Vagina (tissue), 2 donors: ENCODE measurements at places on chromosomes 12 and 14. TPM values are rescaled to one million over a fixed set of nuclear protein-coding genes. Genes with fewer than 3 reads are reported as not detected.

DNA sequence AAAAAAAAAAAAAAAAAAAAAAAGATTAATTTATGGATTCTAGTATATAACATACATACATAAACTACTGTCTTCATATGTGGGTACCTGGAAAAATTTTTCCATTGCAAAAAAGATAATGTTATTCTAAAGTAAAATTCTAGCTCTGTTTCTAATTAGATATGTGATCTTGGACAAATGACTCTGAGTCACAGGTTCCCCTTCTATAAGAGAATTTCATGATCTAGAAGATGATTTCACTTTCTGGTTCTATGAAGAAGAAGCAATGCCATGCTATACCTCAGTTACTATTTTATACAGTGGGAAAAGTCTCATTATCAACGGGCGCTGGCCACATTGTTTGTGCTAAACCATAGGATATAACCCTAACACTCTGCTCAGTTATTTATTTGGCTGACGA, 351.3 kb downstream of the ZFP36L1 start:
- DNase-seq = no peak
- no peak overlapping the region for H3K4me3 ChIP-seq
- no peak overlapping the region for H3K27ac ChIP-seq
- peaks cover 36% of the 10 kb centered on the region for H3K4me1 ChIP-seq
- H3K27me3 ChIP-seq = no peaks in the 10 kb centered on the region
- H3K36me3 ChIP-seq = no peaks in the 10 kb centered on the region

GRCh38 chr12:27924350-27925135, 48.0 kb downstream of the PTHLH start:
- H3K27ac ChIP-seq = no peak overlapping the region
- no peaks in the 10 kb centered on the region for H3K4me1 ChIP-seq
- H3K36me3 ChIP-seq = no peaks in the 10 kb centered on the region

DNA sequence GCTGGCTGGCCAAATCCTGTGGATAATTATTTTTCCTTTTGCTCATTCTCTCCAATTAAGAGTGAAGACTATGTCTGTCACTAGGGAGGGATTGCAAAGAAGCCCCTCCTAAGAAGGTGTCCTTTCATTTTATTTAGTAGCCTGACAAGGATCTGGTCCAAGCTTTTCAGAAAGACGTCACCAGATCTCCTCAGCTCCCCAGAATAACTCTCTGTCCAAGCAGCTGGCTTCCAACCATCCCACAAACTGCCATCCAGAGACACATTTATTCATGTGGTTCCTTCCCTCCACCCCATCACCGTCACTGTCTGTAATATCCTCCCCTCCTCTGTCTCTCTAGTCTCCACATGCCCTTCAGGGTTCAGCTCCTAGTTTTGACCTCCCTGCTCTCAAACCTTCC, 69.9 kb downstream of the PPM1H start:
- no peak for DNase-seq
- H3K27me3 ChIP-seq = no peaks in the 10 kb centered on the region
- no peaks in the 10 kb centered on the region for H3K4me1 ChIP-seq
- H3K36me3 ChIP-seq = no peaks in the 10 kb centered on the region

WIF1 gene
- 27.3 TPM for total RNA-seq

SRRM4 gene
- under 0.01 TPM for total RNA-seq
